Thyroid gland (tissue), 4 donors: ENCODE measurements at places on chromosomes 13 and 19.

DNA sequence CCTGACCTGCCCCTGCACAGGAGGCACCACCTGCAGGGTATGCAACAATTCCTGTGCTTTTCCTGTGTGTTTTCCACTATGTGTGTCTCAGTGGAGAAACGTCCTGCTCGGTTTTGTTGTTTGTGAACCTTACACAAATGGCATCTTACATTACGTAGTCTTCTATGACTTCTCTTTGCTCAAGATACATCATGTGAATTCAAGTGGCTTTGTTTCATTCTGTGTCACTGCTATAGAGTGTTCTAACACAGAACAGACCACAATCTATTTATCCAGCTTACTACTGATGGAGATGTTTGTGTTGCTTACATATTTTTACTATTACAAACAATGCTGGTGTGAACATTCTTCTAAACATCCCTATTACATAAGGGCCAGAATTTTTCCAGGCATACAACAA is 97.7 kb downstream of the ANKRD10 start:
- DNase-seq: no peak

DNA sequence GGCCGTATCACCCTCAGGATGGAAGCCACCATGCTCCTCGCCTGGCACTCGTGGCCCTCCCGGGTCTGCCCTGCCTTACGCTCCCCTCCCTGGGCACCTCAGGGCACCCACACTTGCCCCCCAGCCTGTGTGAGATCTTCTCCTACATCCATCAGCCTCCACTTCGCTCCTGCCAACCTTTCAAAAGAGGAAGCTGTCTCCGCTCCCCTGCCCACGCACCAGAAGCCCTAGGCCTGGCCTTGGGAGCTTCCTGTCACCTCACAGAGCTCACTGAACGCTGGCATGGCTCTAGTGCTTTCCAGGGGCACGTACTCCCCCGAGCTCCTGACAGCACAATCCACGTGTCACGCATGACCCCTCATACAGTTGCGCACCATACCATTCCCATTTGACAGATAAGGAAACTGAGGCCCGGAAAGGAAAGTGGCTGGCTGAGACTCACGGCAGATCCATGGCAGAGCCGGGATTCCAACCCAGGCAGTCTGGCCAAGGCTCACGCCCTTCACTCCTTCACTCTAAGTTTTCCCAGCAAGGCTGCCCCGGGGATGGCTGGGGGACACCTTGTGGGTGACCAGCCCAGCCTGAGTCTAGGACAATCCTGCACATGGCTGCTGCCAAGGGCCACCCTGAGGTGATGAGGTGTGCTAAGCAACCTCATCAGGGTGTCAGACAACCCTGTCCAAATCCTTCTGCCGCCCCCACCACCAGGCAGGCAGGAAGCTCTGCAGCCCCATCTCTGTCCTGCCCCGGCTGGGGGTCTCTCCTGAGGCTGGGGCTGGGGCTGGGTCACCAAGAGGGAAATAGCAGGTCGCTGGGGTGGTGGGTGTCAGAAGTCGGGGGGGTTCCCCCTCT is 19.3 kb downstream of the PPP1R12C start:
- no peak for DNase-seq

DNA sequence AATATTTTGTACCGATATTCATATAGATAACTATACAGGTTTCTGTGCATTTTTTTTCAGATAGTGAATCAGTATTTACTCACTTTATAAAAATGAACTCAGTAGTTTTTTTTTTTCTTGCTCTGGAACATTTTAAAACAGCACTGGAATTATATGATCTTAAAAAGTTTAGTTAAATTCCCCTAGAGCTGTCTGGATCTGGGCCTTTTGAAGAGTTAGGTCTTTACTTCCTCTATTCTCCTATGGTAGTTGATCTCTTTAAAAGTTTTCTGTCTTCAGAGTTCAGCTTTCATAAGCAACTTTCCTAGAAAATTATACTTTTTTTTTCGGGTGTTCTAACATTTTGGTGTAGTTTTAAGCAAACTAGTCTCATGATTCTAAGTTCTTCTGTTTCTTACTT is 21.8 kb upstream of the RBM26 start:
- DNase-seq: no peak

- DNase-seq: no peak
Observed at GRCh38 chr13:60338754-60339153, 58.3 kb upstream of the TDRD3 start.

GRCh38 chr13:51625555-51626345 is 41.5 kb downstream of the WDFY2 start:
- peak; percentile 73 for DNase-seq
